ENCODE measurements at places on chromosomes 16 and 17. TPM values are rescaled to one million over a fixed set of nuclear protein-coding genes. Genes with fewer than 3 reads are reported as not detected.

UTS2R gene
- polyA plus RNA-seq: 5.0 TPM

SEZ6 gene
- 0.91 TPM for polyA plus RNA-seq

HIC1 gene
- polyA plus RNA-seq: 0.88 TPM

ATP1B2 gene
- 157 TPM for polyA plus RNA-seq

WNT9B gene
- not detected for polyA plus RNA-seq

HS3ST2 gene
- not detected for polyA plus RNA-seq

ASGR1 gene
- polyA plus RNA-seq: 21.7 TPM

CDC6 gene
- 7.2 TPM for polyA plus RNA-seq

EPOP gene
- 2.0 TPM for polyA plus RNA-seq

RND2 gene
- polyA plus RNA-seq: 23.1 TPM

AXIN2 gene
- 15.0 TPM for polyA plus RNA-seq

IGF2BP1 gene
- 41.7 TPM for polyA plus RNA-seq

CNGB1 gene
- not detected for polyA plus RNA-seq

TERB1 gene
- not detected for polyA plus RNA-seq

MCRIP1 gene
- polyA plus RNA-seq: 179 TPM

CCR7 gene
- polyA plus RNA-seq: 0.57 TPM

DNAAF8 gene
- 1.2 TPM for polyA plus RNA-seq

MEOX1 gene
- polyA plus RNA-seq: not detected

LLGL2 gene
- polyA plus RNA-seq: 45.5 TPM

CSH1 gene
- polyA plus RNA-seq: not detected

TRPV3 gene
- 1.2 TPM for polyA plus RNA-seq

CHST4 gene
- not detected for polyA plus RNA-seq

SPAG7 gene
- 394 TPM for polyA plus RNA-seq

CALB2 gene
- polyA plus RNA-seq: 0.34 TPM

TEX14 gene
- 0.32 TPM for polyA plus RNA-seq

HAS3 gene
- 0.62 TPM for polyA plus RNA-seq

PRR15L gene
- polyA plus RNA-seq: not detected

OR4D1 gene
- not detected for polyA plus RNA-seq

BIRC5 gene
- 112 TPM for polyA plus RNA-seq

PRR11 gene
- 2.2 TPM for polyA plus RNA-seq

BRICD5 gene
- 16.0 TPM for polyA plus RNA-seq

ACE gene
- polyA plus RNA-seq: 1.8 TPM

CCDC57 gene
- 56.0 TPM for polyA plus RNA-seq

RDM1 gene
- polyA plus RNA-seq: 2.6 TPM

BTBD17 gene
- polyA plus RNA-seq: 0.09 TPM

ZFPM1 gene
- 8.3 TPM for polyA plus RNA-seq

IRX5 gene
- 22.0 TPM for polyA plus RNA-seq

VAT1L gene
- polyA plus RNA-seq: 2.8 TPM

CD300A gene
- 2.6 TPM for polyA plus RNA-seq

TP53 gene
- 19.4 TPM for polyA plus RNA-seq

ENPP7 gene
- not detected for polyA plus RNA-seq

KRT33B gene
- polyA plus RNA-seq: not detected

ABCA10 gene
- not detected for polyA plus RNA-seq

NPIPB6 gene
- polyA plus RNA-seq: 3.6 TPM

ABCA6 gene
- polyA plus RNA-seq: not detected

SYT17 gene
- 0.32 TPM for polyA plus RNA-seq

LPO gene
- polyA plus RNA-seq: not detected

DPEP3 gene
- polyA plus RNA-seq: not detected

KRTAP9-8 gene
- not detected for polyA plus RNA-seq

ABCA5 gene
- polyA plus RNA-seq: 4.5 TPM

NOG gene
- 32.7 TPM for polyA plus RNA-seq

SDR42E2 gene
- not detected for polyA plus RNA-seq

CA4 gene
- polyA plus RNA-seq: 3.8 TPM

CCDC154 gene
- polyA plus RNA-seq: 0.49 TPM

OR1F1 gene
- polyA plus RNA-seq: not detected
